ENCODE measurements at places on chromosomes 2 and 18.

DNA sequence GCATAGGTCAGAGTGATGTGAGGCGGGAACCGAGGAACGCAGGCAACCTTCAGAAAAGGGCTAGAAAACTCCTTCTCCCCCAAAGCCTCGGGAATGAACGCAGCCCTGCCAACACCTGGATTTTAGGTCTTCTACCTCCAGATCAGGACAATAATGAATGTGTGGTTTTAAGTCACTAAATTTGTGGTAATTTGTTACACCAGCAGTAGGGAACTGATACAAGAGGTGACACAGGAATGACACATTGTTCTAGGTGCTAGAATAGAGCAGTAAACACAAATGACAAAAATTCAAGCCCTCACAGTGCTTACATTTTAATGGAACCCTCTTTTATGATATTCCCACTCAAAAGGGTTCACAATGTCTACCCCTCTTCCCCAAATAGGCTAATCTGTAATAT, 39.2 kb upstream of the EML4 start:
- no peak for DNase-seq

GRCh38 chr2:53422979-53423378, 344.6 kb upstream of the CHAC2 start:
- peak; percentile 56 for DNase-seq

DNA sequence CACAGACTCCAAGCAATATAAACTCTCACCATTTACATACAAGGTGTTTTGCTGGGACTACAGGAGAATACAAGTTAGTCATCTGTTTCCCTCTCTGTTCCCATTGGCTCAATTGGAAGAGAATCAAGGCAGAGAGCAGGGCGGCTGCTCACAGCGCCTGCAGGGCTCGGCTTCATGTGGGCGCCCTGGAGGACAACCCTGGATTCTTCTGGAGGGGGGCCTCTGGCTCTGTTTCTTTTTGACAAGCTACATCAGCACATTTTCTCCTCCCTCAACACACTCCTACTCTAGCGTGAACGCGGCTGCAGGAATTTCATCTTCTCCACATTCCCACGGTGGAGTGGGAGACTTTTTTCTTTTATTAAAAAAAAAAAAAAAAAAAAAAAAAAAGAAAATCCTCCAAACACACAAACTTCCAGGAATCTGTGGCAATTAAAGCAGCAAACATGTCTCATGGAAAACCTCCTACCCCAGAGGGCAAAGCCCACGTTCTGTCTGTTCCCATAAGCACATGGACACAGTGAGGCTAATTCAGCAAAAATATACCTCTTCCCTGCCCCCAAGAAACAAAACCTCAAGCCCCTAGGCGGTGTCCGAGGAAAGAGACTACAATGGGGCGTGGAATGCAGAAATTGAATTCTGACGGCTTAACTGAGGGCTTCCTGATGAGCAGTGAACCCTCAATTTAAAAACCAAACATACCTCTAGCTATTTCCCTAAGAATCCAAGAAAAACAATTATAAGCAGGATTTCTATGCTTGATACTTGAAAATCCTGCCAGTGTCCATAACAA, 50.6 kb downstream of the PARD6G start:
- peak; percentile 28 for DNase-seq

GRCh38 chr2:235382601-235383000, 111.2 kb upstream of the AGAP1 start:
- DNase-seq: no peak

DNA sequence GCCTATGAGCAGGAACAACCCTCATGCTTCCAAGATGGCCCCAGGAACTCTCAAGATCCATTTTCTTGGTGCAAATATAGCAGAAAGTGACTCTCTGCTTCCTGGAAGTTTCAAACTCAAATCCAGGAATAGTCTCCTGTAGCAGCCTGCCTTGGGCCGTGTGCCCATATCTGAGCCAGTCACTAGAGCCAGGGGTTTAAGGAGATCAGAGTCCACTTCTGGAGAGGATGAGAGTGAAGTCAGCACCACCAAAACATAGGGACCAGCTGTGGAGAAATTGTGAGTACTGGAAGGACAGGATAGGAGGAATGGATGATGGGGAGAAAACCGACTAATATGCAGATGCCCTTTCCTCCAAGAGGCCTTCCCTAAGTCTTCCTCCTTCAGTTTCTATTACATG, 33.2 kb downstream of the PSD4 start:
- DNase-seq: no peak

- DNase-seq: no peak
Measured at GRCh38 chr2:71499691-71500090, 46.3 kb downstream of the DYSF start.

GRCh38 chr2:202299712-202300111, 34.1 kb downstream of the NOP58 start:
- DNase-seq: no peak

DNA sequence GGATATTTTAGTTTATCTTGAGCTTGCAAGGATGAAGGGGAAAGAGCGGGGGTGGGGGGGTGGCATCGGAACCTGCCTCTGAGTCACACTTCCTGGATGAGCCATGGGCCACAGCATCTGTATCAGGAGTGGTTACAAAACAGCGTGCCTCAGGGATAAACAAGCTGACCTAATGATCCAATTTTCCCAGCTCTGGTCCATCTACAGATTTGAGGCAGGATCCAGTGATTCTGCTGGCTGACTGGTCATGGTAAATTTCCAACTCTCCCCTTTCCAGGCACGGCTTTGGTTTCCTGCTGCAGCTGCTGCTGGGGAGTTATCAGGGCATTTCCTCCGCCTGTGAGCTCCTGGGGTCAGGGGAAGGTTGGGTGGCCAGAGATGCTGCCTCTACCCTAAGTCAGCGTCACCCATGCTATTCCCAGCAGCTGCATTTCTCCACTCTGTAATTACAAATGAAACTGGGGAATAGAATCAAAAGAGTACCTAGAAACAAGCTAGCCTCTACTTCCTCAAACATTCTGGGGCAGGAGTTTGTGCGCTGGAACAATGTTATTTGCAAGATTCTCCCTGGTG, 4.7 kb upstream of the HPCAL1 start:
- peak; percentile 96 for DNase-seq

GRCh38 chr2:118053681-118054080, 34.6 kb upstream of the INSIG2 start:
- no peak for DNase-seq

DNA sequence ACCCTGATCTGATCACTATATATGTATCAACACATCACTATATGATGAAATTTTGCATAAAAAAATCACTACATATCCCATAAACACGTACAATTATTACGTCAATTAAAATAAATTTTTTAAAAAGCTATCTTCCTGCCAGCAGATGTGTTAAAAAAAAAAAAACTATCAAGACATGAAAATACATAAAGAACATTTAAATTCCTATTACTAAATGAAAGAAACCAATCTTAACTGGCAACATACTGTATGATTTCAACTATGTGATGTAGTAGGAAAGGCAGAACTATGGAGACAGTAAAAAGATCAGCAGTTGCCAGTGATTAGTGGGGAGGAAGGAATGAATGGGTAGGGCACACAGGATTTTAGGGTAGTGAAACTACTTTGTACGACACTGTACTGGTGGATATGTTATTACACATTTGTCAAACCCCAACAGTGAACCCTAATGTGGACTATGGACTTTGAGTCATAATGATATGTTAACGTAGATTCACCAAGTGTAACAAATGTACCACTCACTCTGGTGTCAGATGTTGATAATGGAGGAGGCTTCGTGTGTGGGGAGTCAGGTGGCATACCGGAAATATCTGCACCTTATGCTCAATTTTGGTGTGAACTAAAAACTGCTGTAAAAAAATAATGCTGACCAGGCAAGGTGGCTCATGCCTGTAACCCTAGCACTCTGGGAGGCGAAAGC, 27.4 kb downstream of the USP34 start:
- DNase-seq: no peak

DNA sequence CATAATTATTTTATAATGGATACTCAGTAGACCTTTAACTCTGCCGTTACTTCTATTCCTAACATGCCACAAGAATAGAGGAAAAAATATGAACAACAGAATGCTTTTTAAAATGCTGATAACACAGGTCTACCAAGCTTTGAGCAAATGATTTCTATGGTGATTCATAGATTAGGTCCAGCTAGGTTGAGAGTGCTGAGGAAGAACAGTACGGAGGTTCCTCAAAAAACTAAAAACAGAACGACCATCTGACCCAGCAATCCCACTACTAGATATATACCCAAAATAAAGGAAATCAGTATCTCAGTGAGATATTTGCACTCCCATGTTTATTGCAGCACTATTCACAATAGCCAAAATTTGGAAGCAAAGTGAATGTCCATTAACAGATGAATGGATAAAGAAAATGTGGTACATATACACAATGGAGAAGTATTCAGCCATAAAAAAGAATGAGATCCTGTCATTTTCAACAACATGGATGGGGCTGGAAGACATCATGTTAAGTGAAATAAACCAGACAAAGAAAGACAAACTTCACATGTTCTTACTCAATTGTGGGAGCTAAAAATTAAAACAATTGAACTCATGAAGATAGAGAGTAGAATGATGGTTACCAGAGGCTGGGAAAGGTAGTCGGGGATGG, 111.6 kb upstream of the SERTAD2 start:
- no peak for DNase-seq

DNA sequence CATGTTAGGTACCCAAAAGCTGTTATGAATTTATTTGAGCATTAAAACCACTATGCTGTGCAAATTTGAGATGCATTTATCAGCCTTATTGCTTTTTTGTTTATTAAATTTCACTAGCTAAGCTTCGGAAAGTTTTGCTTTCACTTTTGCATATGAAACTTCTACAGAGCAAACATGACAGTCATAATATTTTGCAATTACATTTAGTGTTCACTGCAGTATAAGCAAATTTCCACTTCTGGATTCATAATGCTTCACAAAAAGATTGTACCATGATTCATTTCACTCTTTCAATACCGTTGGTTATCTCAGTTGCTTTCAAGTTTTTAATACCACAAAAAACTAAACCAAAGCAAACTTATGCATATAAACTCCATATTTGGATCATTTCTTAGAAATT, 228.7 kb upstream of the SLC8A1 start:
- peak; percentile 38 for DNase-seq
